SJCRH30 (cell line): ENCODE measurements at places on chromosomes 6 and 20.

DNA sequence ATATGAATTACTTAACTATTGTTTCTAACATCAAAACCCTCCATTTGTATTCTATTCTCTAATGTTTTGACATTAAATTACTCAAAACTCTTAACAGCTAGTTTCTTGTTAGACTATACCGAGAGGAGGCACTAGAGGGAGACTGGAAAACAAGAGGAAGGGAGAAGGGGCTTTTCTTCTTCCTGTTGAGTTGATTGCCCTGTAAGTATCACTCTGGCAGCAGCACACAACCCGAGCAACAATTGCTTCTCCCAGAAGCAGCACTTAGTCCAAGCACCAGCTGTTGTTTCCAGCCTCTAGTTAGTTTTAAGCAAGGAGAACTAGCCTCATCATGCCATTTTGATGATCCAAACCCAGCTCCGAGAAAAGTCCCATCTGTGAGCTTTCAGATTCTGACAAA is 603.8 kb downstream of the PRKN start:
- DNase-seq: no peak

DNA sequence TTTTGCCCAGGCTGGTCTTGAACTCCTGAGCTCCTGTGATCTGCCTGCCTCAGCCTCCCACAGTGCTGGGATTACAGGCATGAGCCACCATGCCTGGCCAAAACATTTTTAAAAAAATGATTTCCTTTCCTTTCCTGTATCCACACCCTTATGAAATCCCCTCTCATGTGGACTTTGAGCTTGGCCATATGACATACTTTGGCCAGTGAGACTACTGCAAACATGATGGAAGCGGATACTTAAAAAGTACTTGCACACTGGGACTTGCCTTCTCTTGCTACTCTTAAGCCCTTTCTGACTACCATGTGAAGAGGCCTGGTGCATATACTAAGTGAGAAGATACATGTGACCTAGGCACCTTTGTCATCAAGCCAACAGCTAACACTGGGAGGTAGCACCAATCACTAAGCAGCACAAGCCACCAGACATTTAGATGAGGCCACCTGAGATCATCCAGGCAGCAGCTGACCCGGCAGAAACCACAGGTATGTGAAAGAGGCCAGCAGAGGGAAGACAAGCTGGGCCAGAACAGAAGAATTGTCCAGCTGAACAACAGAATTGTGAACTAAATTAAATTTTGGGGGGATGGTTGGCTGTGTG is 78.5 kb upstream of the HDAC2 start:
- DNase-seq: peak; percentile 32

DNA sequence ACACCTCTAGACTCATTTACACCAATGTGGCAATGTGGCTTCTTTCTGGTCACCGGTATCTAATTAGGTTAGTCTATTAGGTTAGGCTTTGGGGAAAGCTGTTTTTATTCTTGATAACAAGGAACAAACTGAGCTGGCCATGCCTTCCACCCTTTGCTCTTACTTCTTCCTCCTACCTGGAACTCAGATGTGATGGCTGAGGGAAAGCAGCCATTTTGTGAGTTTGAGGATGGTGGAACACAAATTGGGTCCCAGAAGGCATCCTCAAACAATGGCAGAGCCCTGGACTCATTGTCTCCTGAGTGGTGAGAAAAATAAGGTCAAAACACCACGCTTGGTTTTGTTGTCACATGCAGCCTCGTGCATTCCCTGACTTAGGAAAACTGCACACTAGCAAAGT is 7.7 kb downstream of the CDH4 start:
- DNase-seq: no peak

- DNase-seq: no peak
Measured at GRCh38 chr6:106490030-106490429, 129.5 kb downstream of the CRYBG1 start.

- DNase-seq: peak; percentile 80
Measured at GRCh38 chr6:30396833-30397479, 52.0 kb downstream of the RPP21 start.

DNA sequence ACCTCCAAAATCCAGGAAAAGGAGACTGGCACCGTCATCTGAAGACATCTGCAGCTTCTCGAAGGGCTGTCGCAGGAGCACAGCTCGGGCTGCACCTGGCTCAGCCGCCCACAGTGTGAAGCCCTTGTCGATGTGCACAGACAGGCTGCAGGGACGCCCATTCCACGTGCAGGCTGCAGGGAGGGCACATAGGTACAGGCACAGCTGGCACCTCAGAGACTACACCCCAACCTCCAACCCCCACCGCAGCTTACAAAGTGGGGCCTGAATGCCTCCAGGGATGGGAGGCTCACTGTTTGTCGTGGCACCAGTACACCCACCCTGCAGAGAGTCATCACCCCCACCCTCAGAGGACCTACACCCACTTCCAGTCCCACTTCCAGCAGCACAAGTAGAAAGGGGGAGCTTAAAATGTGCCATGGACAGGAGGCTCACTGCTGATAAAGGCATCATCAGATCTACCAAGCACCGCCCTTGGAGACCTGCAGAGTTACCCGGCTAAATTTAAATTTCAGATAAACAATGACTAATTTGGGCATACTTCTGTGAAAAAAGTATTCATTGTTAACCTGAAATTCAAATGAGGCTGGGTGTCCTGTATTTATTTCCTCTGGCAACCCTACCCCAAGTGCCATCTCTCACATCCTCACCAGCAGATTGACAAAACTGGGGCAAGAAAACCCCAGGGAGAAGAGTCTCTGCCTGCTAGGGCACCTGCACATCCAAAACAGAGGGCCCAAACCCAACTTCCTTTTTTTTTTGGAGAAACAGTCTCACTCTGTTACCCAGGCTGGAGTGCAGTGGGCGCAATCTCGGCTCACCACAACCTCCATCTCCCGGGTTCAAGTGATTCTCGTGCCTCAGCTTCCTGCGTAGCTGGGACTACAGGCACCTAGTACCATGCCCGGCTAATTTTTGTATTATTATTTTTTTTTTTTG is 7.7 kb upstream of the CDK5RAP1 start:
- DNase-seq: no peak
